GF-D8 (cell line): ENCODE measurements at places on chromosomes 13 and 19.
A peak's percentile ranks its signal among the peaks of the same experiment; 100 is the strongest.

DNA sequence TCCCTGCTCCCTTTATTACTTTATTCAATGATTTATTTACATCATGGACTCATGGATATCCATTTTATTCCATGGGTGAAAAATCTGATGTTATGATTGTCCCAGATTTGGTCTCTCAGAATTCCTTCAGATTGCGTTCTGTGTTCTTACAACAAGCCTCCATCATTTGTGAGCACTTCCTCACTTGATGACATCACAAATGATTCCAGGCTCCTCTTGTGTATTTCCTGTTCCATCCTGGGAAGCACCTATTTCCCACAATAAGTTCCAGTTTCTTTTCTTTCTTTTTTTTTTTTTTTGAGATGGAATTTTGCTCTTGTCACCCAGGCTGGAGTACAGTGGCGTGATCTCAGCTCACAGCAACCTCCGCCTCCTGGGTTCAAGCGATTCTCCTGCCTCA, 6.7 kb downstream of the ACP7 start:
- DNase-seq, result no peak

DNA sequence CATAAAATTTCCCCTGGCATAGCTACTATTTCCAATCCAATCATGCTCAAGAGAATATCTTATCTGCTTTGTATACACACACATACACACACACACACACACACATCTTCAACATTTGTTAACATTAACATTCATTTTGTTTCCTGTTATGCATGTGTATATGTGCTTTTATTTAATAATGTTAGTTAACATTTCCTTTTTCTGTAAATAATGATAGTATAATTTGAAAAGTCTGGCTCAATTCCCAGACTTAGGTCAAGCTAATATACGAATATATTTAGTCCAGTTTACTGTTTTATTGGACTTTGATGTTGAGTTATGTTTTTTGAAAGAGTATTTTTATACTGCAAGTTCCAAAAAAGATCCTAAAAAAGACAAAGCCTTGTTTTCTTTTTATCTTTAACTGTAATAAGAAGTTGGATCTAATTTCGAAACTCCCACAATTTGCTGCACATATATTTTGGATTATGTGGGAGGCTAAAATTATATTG, 1072.4 kb downstream of the EFNB2 start:
- DNase-seq, result no peak

- DNase-seq, result no peak
Observed at GRCh38 chr13:44816701-44817100, 172.6 kb downstream of the NUFIP1 start.

GRCh38 chr19:42290523-42291434, 11.2 kb upstream of the PRR19 start:
- no peak for DNase-seq

GRCh38 chr19:14066134-14066533, 4.3 kb upstream of the PALM3 start:
- DNase-seq, result no peak

GRCh38 chr19:23183251-23183650, 66.4 kb downstream of the ZNF730 start:
- no peak for DNase-seq

- no peak for DNase-seq
Observed at GRCh38 chr13:96835546-96835945, 158.7 kb downstream of the OXGR1 start.

DNA sequence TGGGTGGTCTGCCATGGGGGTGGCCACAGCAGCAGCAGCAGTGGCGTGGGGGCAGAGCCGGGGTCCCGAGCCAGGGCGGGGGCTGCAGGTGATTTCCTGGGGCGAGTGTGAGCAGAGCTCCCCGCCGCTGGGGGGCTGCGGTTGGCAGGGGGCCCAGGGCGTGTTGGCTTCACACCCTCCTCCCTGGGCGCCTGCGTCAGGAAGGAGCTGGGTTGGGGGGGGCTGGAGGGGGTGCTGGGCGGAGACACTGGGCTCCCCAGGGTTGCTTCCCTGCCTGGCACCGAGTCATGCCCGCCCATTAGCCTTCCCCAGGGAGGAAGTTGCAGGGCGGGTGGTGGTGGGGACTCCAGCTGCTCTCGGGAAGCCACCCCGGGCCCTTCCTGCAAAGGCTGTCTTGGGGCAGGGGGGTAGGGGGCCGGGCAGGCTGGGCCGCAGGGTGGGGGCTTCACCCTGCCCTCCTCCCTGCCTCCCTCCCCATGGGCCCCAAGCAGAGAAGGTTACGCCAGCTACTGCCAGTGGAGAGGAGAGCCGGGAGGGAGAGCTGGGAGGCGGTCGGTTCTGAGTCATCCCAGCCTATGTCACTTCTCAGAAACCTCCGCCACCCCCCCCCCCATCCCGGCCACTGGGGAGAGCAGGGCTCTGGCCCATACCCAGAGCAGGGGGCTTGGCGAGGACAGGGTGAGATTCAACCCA, 4.6 kb downstream of the MIDN start:
- peak; percentile 95 for DNase-seq

DNA sequence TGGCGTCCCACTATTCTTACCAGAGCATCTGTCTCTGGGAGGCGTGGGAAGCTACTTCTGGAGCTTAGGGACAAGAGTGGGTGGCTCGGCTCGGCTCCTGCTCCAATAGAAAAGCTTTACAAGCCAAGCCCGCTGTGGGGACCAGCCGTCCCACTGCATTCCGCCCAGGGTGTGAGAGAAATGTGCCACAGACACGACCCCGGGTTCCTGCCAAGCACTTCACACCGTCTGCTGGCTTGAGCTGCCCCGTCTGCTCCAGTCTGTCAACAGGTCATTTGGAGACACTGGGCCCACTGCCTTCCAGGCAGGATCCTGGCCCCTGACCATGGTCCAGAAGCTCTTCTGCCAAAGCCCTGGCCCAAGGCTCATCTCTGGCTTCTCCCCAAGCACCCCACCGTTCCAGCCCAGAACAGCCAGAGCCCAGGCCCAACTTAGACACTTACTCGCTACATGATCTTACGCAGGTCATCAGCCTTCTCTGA, 6.5 kb upstream of the FKRP start:
- DNase-seq, result no peak

DNA sequence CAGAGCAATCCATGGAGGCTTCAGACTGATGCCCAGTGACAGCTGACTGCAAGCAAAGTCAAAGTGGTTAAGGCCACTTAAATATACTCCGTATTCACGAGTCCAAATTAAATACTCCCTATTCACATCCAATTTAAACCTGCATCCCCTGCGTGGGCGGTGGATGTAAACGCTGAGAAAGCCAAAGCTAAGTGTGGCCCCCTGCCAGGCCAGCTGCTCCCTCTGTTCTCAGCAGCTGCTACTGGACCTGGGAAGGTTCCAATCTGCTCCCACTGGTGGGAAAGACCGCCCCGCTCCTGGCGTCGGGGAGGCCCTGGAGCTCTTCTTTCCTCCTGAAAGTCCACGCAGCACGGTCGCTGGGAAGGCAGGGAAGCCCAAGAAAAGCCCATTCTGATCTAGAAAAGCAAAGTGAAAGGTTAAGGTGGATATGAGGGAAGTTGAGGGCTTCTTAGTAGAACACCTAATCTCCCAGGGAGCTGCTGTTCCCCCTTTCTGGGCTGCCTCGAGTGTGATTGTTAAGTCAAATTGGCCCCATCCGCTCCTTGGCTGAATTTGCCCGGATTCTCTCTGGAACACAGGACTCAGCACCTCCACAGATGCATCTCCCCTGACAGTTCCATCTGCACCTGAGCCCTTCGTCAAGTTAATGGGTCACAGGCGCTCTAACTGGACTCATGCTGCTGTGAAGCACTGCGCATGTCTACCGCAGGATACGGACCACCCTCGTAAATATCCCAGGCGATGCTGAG, 205.5 kb downstream of the USP12 start:
- DNase-seq, result no peak

- DNase-seq, result no peak
Observed at GRCh38 chr13:45779901-45780300, 71.7 kb downstream of the SIAH3 start.

GRCh38 chr19:31350693-31351055, 1.4 kb upstream of the TSHZ3 start:
- DNase-seq, result no peak

GRCh38 chr13:93397619-93398018, 171.0 kb downstream of the GPC6 start:
- DNase-seq, result no peak

- DNase-seq, result no peak
Observed at GRCh38 chr13:40206241-40207000, 460.0 kb downstream of the FOXO1 start.

- DNase-seq, result peak; percentile 23
Observed at GRCh38 chr19:3521104-3521445, 15.0 kb downstream of the FZR1 start.

DNA sequence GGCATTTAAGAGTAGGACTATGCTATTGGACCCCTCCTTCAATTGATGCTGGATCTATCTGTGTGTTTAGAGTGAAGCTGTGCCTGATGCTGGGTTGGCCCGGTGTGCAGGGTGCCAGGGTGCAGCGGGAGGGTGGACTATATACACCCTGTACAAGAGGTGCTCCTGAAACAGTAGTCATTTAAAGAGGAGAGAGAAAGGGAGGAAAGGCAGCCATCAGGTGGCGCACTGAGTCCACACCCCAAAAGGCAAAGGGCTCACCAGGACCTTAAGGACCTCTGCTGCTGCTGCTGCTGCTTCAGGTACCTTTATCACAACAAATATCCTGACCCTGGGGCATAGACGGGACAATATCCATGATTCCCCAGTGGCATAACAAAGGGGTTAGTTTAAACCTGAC, 39.4 kb downstream of the ZNF136 start:
- no peak for DNase-seq

- no peak for DNase-seq
Observed at GRCh38 chr19:39080431-39080830, 3.7 kb upstream of the ACP7 start.

GRCh38 chr13:110123041-110123809, 183.7 kb downstream of the COL4A1 start:
- no peak for DNase-seq

DNA sequence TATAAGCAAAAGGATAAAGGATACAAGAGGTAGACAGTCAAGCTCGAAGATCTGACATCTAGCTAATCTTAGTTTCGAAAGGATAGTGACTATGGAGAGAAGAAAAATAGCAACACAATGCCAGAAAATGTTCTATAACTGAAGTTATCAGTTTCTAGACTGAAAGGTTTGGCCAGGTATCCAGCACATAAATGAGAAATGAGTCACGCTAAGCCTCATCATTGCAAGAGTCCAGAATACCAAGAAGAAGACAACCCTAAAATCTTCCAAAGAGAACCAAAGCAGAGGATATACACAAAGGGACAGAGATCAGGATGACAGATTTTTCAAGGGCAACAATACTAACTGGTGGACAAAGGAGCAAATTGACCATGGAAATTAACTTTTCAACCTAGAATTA, 237.0 kb downstream of the POSTN start:
- no peak for DNase-seq

- peak; percentile 78 for DNase-seq
Observed at GRCh38 chr19:41621654-41622053, 5.2 kb downstream of the CEACAM4 start.

GRCh38 chr13:42650506-42650905, 76.6 kb downstream of the TNFSF11 start:
- no peak for DNase-seq

DNA sequence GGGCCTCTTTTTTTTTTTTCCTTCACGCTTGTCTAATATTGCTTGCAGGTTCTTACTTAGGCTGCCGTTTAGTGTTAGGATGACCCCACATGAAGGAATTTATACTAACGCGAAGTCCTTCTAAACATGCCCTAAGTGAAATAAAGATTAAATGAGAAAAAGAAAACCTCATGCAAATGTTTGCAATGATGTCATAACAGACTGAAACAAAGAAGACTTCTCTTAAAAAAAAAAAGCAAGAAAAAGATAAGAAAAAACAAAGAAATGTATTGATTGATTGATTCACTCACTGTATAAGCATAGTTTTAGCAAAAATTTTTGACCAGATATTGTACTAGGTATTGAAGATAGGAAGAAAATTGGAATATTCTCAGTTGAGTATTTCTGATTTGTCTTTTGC, 418.2 kb downstream of the IRS2 start:
- no peak for DNase-seq

- no peak for DNase-seq
Observed at GRCh38 chr13:42041011-42041683, 7.3 kb upstream of the DGKH start.

DNA sequence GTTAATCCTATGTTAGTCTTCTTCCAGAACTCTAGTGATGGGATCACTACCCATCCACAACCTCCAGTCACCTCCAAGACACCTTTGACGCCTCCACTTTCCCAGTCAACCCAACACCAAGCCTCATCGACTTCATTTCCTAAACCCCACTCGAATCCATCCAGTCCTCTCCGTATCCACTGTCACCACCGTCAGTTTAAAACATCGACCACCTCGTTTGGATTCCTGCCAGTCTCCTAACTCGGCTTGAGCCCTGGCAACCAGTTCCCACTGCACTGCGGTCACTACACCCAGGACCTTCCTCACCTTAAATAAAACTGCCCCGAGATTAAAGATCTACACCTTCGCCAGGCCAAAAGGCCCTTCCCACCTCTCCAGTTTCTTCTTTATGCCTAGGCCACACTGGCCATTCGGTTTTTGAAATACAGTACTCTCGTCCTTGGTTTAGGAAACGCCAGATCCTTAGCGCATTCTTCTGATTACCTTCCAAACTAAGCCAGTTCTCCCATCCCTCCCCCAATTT, 1.2 kb downstream of the MTIF3 start:
- no peak for DNase-seq

DNA sequence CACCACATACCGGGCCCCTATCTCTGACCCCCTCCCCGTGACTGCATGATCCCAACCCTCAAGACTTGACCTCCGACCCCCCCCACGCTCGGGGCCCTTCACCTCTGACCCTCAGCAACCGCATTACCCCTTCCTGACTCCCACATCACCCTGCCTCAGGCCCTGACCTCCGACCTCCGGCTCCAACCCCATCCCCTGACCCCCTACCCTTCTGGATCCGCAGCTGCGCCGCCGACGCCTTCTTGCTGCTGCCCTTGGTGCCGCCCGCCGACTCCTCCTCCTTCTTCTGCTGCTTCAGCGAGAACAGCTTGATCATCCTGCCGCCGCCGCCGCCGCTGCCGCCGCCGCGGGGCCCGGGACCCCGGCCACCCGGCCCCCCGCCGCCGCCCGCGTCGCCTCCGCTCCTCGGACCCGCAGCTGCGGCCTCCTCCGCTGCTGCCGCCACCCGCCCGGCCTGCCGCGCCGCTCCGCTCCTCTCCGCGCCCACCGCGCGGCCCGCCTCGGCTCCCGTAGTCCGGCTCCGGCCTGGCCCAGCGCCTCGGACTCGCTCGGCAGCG, at the start of gene UBE2M:
Gene UBE2M, minus strand, starts transcription at position 546 of the 557 bp plus-strand sequence. Its CDS starts 230 bp downstream, at position 316.
- no peak for DNase-seq

GRCh38 chr13:108495646-108496361, 133.6 kb upstream of the MYO16 start:
- DNase-seq, result no peak

DNA sequence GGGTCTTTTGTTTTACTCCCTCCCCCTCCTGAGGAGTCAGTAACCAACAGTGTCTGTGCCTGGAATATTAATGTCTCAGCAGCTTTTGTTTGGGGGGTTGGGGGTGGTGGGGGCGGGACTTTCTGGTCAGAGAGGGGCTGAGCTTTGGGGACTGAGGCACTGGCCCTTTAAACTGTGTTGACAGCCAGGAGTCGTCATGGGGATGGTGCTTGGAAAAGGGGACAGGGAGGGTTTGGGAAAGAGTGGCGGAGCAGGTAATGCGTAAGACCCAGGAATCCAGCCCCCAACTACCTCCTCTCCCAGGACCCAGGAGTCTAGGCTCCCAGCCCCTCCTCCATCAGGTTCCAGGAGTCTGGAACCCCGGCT, 5.2 kb downstream of the CADM4 start:
- DNase-seq, result no peak
